ENCODE measurements at places on chromosomes 2 and 18.

DNA sequence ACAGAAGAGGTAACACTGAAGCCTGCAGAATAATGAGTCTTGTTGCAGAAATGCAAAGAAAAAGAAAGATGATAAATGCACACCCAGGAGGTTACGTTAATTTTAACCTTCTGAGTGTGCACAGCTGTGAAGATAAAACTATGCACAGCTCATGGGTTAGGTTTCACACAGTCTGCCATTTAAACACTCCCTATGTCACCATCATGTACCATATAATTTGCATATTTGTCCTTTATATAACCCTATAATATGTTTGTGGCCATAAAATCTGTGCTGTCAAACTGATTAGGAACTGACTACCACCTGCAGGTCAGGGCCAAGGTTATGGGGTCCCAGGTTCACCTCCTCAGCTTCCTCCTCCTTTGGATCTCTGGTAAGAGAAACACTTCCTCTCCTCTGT, 205.5 kb downstream of the RPIA start:
- no peak for DNase-seq

GRCh38 chr18:7535436-7536205, 31.5 kb upstream of the PTPRM start:
- no peak for DNase-seq

DNA sequence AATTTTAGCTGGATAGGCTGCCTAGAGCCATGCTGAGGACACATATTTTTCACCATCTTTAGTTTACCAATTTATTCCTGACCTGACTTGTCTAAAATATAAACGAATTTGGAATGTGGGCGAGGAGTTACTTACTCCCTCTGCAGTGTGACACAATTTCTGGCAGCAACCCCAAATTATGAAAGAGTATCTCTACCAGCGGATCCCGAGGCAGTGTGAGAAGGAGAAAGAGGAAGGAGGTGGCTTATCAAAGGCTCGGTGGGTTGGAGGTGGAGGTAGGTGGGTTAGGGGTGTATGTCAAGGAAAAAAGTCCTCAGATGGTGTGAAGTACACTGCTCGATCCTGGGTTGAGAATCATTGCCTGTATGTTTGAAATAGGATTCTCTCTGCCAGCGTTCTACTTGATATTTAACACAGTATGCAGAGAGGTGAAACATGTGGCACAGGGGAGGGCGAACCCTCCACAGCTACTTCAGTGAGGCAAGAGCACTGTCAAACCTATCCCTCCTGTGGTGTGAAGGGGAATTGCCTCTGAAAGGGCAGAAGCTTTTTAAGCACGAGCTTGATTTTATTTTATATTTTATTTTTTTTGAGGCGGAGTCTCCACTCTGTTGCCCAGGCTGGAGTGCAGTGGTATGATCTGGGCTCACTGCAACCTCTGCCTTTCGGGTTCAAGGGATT, 76.0 kb downstream of the RFTN2 start:
- DNase-seq: peak; percentile 57

GRCh38 chr2:72033636-72034035, 114.0 kb downstream of the CYP26B1 start:
- no peak for DNase-seq

DNA sequence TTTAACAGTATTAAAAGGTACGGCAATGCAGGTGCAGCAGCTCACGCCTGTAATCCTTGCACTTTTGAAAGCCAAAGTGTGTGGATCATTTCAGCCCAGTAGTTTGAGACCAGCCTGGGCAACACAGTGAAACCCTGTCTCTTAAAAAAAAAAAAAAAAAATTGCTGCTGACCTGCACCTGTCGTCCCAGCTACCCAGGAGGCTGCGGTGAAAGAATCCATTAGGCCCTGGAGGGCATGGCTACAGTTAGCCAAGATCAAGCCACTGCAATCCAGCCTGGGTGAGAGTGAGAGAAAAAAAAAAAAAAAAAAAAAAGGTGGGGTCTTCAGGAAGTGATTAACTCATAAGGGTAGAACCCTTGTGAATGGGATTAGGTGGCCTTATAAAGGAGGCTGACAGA, 12.8 kb downstream of the CUL3 start:
- DNase-seq: no peak

All from fibroblast of gingiva (primary cell).